ENCODE measurements at places on chromosomes 13 and 19. TPM values are rescaled to one million over a fixed set of nuclear protein-coding genes. Genes with fewer than 3 reads are reported as not detected.

- no peaks in the 10 kb centered on the region for H3K4me1 ChIP-seq
- H3K27me3 ChIP-seq, result peaks cover 6% of the 10 kb centered on the region
- no peak overlapping the region for H3K4me3 ChIP-seq
- H3K27ac ChIP-seq, result no peak overlapping the region
Measured at GRCh38 chr19:5367530-5368133, 27.0 kb upstream of the PTPRS start.

The VMAC gene
- 10.0 TPM for total RNA-seq

- peaks cover 28% of the 10 kb centered on the region for H3K4me1 ChIP-seq
- H3K4me3 ChIP-seq, result no peak overlapping the region
- DNase-seq, result no peak
- H3K27ac ChIP-seq, result peak overlapping the region; percentile 58
Measured at GRCh38 chr13:24500977-24501376, 11.6 kb downstream of the PARP4 start.

- H3K27me3 ChIP-seq, result no peaks in the 10 kb centered on the region
- H3K36me3 ChIP-seq, result peaks cover 25% of the 10 kb centered on the region
- no peak for DNase-seq
- no peak overlapping the region for H3K27ac ChIP-seq
- H3K4me3 ChIP-seq, result no peak overlapping the region
Measured at GRCh38 chr13:39375601-39376000, 227.4 kb downstream of the LHFPL6 start.

The IFNL1 gene
- total RNA-seq, result not detected

- H3K27me3 ChIP-seq, result no peaks in the 10 kb centered on the region
- DNase-seq, result no peak
- no peaks in the 10 kb centered on the region for H3K4me1 ChIP-seq
- no peaks in the 10 kb centered on the region for H3K36me3 ChIP-seq
Measured at GRCh38 chr13:22517544-22517943, 663.2 kb upstream of the SGCG start.

DNA sequence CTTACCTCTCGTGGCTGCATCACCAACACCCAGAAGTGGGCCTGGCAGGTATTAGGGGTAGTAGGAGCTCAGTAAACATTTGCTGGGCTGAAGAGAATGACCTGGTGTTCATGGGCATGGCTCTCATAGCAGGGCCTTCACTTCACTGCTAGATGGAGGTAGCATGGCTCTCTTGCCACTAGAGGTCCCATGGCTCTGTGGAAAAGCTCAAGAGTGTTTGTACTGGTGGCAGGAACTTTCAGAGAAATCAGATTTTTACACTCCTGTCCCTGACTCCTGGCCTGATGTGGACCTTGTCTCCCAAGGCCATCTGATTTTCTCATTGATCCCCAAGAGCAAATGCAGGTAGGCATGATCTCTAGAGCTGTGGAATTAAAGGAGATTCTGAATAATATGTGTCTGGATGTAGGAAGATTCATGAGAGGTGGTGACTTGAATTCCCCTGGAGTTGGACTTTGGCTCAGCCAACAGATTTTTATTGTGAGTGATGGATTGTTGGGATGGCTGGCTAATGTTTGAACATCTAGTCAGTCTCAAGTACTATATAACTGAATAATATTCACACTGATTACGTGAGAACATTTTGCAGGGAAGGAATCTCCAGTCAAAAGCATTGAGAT, 5.7 kb downstream of the ZNF574 start:
- no peak for DNase-seq
- peaks cover 25% of the 10 kb centered on the region for H3K36me3 ChIP-seq
- H3K4me1 ChIP-seq, result peaks cover 23% of the 10 kb centered on the region

- no peaks in the 10 kb centered on the region for H3K36me3 ChIP-seq
- peak; percentile 44 for DNase-seq
- H3K4me1 ChIP-seq, result peaks cover 41% of the 10 kb centered on the region
- no peak overlapping the region for H3K4me3 ChIP-seq
- H3K27ac ChIP-seq, result peak overlapping the region; percentile 78
Measured at GRCh38 chr13:30882026-30882850, 23.8 kb upstream of the MEDAG start.

DNA sequence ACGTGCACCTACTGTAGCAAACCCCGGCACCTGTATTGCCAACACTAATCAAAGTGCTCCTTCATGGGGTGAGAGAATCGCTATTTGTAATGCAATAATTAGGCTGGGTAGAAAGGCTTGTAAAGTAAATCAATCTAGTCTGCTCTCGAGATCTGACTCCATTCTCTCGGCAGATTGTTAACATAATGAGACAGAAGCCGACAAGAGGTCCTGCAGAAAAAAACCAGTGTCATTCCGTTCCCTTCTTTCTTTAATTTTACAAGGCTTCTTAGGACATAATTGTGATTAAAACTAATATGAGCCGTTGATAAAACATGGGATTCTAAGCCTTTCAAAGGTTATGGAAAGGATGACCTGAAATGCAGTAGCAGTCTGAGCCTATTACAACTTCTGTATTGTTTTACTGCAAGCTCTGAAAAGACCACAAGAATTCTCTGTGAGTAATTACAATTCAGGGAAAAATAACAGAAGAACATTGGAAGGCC, 530.0 kb downstream of the PCDH9 start:
- H3K36me3 ChIP-seq, result peaks cover 2% of the 10 kb centered on the region
- DNase-seq, result no peak
- H3K4me3 ChIP-seq, result no peak overlapping the region
- H3K27me3 ChIP-seq, result no peaks in the 10 kb centered on the region

DNA sequence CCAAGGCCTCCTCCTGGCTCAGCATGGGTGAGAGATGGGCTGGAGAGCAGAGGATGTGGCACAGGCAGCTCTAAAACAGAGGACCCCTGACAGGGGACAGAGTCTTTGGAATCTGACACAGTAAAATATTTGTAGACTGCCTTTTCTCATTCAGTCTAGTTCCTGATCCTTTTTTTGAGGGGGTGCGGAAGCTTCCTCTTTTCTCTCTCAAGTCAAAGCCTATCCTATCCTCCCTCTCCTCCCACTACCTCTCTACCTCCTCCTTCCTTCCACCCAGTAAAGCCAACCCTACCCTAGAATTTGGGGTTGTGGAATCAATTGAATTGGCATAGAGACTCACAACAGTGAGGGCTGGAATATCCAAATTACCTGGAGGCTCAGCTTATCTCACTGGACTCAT, 82.0 kb downstream of the TEX26 start:
- H3K4me1 ChIP-seq, result peaks cover 8% of the 10 kb centered on the region
- H3K27ac ChIP-seq, result no peak overlapping the region
- H3K27me3 ChIP-seq, result no peaks in the 10 kb centered on the region
- H3K36me3 ChIP-seq, result no peaks in the 10 kb centered on the region

The SERPINE3 gene
- total RNA-seq, result not detected

The BRME1 gene
- 3.7 TPM for total RNA-seq

DNA sequence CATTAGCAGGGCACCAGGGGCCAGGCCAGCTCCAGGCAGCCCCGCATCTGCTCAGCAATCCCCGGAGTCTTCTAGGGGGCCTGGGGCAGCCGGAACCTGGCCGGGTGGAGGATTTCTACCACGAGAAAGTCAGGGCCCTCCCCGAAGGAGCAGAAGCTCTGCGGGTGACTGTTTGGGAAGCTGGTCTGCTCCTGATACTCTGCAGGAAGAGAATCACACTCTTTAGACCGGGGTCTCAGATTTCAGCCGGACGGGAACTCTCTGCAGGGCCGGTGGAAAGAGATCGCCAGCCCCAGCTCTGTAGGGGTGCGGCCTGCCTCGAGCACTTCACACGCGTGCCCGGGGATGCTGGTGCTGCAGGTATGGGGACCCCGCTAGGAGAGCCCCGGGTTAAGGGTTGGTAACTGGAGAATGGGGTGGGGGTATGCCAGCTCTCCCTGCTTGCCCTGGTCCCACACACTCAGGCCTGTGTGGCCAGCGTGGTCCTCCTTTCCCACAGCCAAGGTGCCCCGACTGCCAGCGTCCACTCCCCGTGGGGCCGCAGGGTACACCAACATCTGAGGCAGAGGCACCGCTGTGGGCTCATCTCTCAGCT, 20.1 kb downstream of the RASA3 start:
- H3K4me1 ChIP-seq, result peaks cover 80% of the 10 kb centered on the region
- no peak for DNase-seq
- peaks cover 3% of the 10 kb centered on the region for H3K36me3 ChIP-seq
- peak overlapping the region; percentile 38 for H3K4me3 ChIP-seq

The C19orf38 gene
- 0.27 TPM for total RNA-seq

GRCh38 chr19:48726556-48726955, 7.0 kb upstream of the MAMSTR start:
- H3K4me3 ChIP-seq, result no peak overlapping the region
- H3K4me1 ChIP-seq, result peaks cover 13% of the 10 kb centered on the region

- no peaks in the 10 kb centered on the region for H3K27me3 ChIP-seq
- peak overlapping the region; percentile 27 for H3K27ac ChIP-seq
- H3K4me3 ChIP-seq, result no peak overlapping the region
- DNase-seq, result no peak
- H3K36me3 ChIP-seq, result no peaks in the 10 kb centered on the region
Measured at GRCh38 chr13:48749144-48749543, 95.4 kb downstream of the CYSLTR2 start.

The SLC10A2 gene
- not detected for total RNA-seq

DNA sequence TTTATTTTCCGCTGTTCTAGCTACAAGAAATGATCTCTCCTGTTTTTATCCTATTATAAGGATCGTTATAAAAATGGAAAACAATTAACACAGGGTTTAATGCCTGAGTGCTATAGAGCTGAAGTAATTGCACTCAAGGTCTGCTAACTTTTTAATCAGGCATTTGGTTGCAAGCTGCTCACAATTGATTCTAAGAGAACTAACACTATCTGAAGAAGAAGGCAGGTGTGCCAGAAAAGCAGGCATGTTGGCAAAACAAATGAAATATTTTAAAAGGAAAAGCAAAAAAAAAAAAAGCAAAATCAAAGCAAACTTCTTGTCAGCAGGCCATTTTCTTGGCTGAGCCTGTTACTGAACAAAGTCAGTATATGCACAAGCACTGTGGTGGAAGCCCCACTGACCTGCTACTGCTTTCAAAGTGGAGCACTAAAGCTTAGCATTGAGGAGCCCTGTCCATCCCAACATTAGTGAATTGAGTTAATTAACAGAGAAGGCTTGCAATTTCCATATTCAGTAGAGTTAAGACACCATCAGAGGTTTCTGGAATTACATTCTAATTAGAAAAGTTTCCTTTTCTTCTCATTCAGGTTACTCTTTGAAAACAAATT, 574.2 kb downstream of the PCDH9 start:
- no peak overlapping the region for H3K4me3 ChIP-seq
- H3K27me3 ChIP-seq, result no peaks in the 10 kb centered on the region
- H3K27ac ChIP-seq, result no peak overlapping the region
- peaks cover 35% of the 10 kb centered on the region for H3K4me1 ChIP-seq
- peaks cover 4% of the 10 kb centered on the region for H3K36me3 ChIP-seq

The DPRX gene
- total RNA-seq, result not detected

DNA sequence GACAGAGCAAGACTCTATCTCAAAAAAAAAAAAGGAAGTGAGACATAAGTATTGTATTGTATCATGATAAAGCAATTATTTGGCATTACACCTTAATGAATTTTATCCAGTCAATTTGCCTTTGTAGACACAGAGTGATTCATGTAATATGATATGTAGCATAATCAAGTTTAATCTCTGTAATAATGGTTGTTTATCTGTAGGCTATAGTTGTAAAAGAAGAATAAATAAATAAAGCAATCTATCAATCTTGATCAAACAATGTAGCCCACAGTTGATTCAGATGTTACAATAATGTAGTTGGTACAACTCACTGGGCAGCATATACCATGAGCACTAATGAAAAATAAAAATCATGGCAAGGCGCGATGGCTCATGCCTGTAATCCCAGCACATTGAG, 28.5 kb upstream of the CEACAM20 start:
- no peak overlapping the region for H3K27ac ChIP-seq
- H3K27me3 ChIP-seq, result peaks cover 38% of the 10 kb centered on the region
- no peak overlapping the region for H3K4me3 ChIP-seq
- no peaks in the 10 kb centered on the region for H3K36me3 ChIP-seq
- DNase-seq, result no peak

The ACER1 gene
- total RNA-seq, result not detected

DNA sequence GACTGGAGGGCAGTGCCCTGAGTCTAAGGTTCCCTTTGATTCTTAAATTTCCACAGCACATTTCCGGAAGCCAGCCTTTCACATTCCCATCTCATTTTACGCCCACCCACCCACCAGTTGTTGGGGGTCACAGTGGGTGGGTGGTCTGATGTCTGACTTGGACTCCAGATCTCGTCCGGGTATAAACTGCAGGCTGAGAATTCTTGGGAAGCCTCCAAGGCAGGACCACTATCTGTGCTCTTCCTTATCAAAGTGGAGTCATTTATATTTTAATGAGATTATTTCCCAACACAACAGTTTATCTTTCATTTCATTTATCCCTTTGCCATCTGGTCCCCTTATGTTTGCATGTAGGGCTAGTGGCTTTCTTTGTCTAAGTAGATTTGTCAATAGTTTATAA, 3.6 kb upstream of the FAM124A start:
- no peaks in the 10 kb centered on the region for H3K36me3 ChIP-seq
- H3K27ac ChIP-seq, result no peak overlapping the region
- no peak overlapping the region for H3K4me3 ChIP-seq
- H3K27me3 ChIP-seq, result peaks cover 31% of the 10 kb centered on the region
- DNase-seq, result no peak

DNA sequence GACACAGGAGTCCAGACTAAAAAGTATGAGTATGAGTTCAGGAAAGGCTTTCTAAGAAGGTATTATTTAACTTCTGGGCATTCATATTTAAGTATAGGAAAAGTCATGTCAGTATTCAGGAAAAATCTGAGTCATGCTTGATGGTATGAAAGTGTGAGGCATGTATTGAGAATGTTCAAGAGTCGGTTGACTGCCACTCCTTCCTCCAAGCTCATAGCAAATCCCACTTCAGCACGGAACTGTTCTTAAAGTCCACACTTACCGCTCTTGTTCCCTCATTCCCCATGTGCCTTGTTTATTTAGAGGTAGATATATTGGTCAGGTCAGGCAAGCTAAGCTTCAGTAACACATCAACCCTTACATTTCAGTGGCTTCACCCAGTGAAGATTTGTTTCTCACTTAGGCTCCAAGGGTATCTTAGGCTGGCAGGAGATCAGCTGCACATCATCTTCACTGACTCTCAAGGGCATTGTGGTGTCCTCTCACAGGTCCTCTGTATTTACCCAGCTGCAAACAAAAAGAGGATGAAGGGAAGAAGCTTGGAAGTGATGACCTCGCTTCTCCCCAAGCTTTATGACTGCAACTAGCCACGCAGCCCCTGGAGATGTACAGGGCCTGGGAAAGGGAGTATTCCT, 1189.2 kb downstream of the EFNB2 start:
- no peak for DNase-seq
- H3K36me3 ChIP-seq, result peaks cover 1% of the 10 kb centered on the region
- peak overlapping the region; percentile 80 for H3K27ac ChIP-seq
- peaks cover 52% of the 10 kb centered on the region for H3K4me1 ChIP-seq
- no peaks in the 10 kb centered on the region for H3K27me3 ChIP-seq
- no peak overlapping the region for H3K4me3 ChIP-seq

DNA sequence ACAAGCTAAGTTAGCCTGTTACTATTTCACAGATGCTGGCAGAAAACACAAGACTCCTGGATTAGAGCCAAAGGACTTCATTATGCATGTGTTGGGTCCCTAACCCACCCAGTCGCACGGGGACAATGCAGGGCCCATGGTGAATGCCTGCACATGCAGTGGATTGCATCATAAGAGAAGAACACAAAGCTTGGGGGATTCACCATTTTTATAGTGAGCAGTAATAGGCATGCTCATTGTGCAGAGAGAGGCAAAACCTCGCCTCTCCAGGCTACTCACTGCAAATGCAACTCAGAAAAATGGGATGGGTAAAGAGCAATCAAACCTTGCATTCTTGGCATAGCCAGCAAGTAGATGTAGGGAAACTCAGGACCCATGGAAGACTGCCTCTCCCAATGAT, 115.8 kb downstream of the DIAPH3 start:
- H3K4me3 ChIP-seq, result no peak overlapping the region
- no peaks in the 10 kb centered on the region for H3K36me3 ChIP-seq
- no peak overlapping the region for H3K27ac ChIP-seq
- no peaks in the 10 kb centered on the region for H3K27me3 ChIP-seq
